ENCODE measurements at places on chromosomes 7 and 10.

DNA sequence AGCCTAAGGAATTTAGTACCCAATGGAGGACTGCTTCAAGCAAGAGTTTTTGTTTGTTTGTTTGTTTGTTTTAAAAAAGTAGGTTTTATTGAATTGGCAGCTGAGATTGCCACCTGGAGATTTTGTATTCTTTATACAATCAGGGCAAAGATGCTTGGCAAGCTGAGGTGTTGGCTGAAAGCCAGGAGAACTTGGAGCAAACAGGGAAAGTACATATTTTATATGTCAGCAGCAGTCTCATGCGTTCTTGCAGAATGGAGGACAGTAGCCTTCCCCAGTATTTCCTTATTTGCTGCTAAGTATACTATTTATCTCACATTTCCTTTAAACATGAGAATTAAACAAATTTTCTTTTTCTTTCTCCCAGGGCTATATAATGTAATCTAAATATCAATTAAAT is 22.6 kb upstream of the ICA1 start:
- no peak for DNase-seq

GRCh38 chr7:144399946-144400345 is 3.5 kb downstream of the NOBOX start:
- DNase-seq = no peak

DNA sequence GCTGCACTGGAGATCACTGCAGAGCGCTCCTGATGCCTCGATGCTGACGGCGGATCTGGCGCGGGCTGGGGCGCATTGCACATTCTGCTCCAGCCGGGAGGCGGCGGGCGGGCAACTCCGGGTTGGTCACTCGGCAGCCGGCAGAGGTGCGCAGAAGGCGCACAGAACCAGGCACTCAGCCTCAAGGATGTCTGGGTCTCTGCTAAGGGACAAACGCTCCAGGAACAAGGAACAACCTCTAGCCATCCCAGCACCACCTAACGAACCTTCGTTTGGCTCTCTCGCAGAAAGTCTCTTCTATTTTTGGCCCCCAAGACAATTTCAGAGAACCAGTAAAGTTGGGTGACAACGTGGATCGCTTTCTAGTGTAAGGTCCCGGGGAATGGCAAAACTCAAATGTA is 254.6 kb downstream of the OTUD1 start:
- DNase-seq = peak; percentile 80

DNA sequence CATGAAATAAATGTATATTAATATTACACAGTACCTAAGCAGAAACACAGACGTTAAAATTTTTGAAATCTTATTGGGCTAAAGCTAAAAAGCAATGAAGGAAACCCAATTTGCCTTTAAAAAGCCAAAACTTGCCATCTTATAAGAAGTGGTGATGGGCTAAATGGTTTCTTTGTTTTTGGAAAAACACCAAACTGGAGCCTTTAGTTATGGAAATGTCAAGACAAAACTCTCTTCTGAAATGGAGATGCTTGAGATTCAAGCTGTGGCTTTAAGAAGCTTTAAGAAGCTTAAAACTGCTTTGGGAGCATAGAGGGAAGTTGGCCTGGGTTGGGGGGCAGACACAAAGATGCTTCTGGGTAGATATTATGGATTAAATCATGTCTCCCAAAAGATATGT is 277.0 kb downstream of the GFRA1 start:
- no peak for DNase-seq

- DNase-seq = no peak
Measured at GRCh38 chr7:137825489-137825888, 21.3 kb downstream of the DGKI start.

DNA sequence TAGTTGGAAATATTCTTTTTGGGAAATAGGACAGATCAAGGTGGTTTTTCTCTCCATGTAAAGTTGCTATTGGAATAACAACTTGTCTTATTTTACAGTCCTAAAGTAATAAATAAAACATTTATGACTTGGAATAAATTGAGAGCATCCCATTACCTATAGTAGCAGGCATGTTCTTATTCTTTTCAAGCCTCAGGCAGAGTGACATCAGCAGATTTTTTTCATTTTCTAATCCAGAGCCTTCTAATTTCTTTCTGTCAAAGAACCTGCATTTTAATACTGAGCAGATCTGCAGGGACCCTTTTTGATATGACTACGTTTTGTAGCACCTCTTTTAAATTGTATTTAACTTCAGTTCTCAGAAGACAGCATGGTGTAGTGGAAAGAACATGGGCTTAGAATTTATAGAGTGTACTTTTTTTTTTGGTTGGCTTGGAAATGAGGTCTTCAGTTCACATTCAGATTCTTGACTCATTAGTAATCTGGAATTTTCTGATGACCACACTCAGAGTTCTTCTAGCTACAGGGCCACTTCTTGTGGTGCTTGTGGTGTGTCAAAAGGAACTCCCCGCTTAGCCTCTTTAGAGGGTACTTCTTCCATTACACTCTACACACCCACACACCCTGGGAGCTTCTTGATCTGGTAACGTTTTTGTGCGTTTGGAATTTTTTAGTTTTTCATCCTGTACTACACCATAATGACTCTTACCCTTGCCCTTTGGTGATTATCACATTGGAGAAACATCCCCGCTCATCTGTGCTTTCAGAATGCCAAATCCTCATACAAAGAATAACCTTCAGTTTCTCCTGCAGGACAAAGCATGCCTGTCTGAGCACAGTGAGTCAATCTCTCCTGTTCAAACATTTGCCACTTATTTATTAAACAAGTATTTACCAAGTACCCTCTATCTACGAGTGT is 34.6 kb downstream of the AGK start:
- no peak for DNase-seq
